ENCODE measurements at places on chromosomes 4 and X.

DNA sequence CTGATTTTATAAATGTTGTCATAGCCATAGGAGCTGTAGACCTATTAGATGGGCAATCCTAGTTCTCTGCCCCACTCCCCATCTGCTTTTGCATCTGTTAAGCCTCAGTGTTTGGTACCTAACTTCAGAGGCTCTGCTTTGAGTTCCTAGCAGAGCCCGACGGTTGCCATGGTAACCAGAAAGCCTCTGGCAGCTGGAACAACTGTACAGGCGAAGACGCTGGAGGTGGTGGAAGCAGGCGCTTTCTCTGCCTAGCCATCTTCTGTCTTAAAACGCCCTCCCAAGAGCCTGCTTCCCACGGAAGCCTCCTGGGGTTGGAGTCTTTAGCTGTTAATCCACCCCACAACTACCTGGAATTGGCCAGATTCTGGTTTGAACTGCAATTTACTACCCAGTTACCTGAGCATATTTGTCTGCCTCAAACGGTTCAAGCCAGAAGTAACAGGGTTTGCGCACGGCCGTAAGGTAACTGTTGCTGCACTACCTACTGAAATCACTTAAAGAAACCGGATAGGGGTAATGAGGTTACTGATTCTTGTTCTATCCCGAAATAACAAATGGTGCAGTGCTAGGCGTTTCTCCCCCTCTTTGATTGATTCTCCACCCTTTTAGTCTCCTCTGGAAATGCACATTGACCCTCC is 1.0 kb upstream of the GABRG1 start:
- no peak for DNase-seq

DNA sequence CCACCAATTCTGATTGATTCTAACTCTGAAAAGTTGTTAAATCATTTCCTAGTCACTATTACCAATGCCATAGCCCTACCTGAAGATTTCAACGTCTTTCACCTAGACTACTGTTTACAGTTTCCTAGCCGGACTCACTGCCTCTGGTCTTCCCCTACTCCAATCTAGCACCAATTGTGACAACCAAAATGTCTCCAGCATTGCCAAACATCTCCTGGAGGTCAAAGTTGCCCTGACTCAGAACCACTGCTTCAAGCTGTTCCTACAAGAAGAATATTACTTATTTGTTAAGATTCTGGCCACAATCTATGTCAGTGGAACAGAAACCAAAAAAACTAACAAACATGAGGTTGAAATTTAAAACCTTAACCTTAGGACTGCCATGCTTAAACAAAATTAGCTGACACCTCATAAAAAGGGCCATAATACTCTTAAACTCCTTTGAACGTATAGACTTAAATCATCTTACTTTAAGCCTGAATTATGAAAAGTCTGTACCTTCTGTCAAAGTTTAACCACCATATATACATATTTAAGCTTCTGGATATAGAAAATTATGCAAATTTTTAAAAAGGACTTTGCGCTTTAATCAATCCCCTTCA is 2.1 kb downstream of the PDS5A start:
- no peak for DNase-seq

GRCh38 chr4:60857130-60857753 is 342.9 kb upstream of the ADGRL3 start:
- DNase-seq: no peak

- peak; percentile 62 for DNase-seq
These were observed 18.8 kb upstream of the TMSB4X start for GRCh38 chrX:12955882-12956703.

DNA sequence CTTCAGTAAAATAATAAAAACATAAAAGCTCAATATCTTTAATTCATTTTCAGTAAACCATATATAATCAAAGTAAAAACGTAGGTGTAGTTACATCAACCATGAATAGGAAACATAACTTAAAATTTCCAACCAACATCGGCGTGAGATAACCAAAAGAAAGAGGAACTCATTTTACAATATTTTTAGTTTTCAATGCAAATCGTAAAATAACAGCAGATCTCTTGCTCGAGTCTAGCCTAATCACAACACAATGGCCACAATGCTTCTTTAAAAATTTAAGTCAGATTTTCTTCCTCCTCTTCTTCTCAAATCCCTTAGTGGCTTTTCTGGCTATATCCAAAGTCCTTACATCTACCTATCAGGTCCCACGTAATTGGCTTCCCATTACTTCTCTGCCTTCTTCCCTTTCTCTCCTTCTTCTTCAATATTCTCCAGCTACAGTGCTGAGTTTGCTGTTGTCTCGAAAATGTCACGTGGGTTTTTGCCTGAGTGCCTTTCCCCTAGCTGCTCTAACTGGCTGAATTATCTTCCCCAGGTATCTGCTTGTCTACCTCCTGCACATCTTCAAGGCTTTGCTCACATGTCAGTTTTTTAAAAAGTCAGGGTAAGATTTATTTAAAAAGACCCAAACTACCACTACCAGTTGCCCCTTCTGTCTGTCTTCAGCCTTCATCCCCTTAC is 90.9 kb upstream of the BANK1 start:
- DNase-seq: no peak

DNA sequence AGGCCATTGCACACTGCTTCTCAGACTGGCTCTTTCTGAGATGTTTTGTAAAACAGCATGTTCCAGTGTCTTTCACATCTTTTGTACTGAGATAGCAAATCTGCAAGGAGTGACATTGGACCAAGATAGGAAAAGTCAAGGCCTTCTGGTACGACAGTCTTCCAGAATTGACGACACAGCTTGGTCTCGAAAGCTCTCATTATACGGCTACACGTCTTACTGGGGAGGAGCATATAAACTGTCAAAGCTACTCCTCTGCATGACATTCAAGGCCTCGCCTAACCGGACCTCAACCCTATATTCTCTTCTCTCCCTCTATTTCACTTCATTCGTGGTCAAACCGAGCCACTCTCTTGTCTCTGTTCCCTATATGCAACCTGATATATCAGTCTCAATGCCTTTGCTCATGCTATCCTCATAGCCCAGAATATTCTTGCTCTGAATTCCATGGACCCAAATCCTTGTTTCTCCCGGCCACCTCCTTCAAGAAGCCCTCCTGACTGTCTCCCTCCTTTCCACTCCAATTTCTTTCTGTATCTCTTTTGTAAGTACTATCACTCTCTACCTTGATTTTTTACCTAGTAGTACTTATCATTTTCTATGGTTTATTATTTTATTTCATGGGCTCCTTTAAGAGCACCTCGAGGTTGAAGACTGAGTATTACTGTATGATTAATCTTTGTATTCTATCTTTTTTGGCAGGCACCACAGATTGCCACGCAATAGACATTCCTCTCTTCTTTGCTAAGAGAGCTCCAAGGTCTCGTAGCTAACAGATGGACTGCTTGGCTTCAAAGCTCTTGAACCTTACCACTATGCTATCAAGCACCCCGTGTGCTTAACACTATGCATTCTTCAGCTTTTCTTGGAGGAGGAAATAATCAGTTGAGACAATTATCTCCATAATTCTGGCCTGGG is 35.1 kb downstream of the RBM47 start:
- DNase-seq: no peak

DNA sequence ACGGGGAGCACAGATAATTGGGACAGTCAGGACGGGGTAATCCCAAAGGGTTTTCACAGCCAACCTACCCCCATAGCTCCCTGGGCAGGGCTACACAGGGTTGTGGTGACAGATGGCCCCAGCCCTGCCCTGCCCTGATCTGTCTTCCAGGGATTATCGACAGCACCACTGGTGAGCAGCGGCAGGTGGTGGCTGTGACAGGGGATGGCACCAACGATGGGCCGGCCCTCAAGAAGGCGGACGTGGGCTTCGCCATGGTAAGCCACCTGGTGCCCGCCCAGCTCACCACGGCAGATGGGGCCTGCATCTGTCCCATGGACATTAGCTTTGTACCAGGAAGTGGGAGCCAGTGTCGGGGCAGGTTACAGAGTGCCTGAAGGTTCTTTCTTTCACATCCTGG is 39.3 kb downstream of the ATP2B3 start:
- no peak for DNase-seq

DNA sequence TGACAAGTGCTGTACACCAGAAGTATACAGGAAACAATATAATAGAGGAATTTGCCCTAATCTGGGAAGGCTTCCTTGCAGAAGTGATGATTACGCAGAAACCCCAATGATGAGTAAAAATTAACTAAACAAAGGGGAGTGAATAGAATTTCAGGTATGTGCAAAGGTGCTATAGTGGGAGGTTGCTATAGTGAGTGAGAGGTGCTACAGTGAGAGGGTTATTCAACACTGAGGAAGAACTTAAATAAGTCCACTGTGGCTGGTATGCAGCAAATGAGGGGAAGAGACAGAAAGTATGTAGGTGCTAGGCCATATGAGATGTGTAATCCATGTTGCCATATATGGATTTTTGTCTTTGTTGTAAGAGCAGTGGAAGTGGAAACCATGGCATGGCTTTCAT is 69.5 kb downstream of the TRIM2 start:
- DNase-seq: no peak

All from stimulated activated naive CD4-positive, alpha-beta T cell treated with Interleukin-2 at 50 U/mL for 16 hours (primary cell).